Hematopoietic multipotent progenitor cell treated with erythropoietin and hydrocortisone succinate and interleukin-3 and kit ligand, for 15 days (in vitro differentiated cells): ENCODE measurements at places on chromosomes 2 and 18.

GRCh38 chr2:164935118-164936101 lies 19.9 kb downstream of the SLC38A11 start:
- DNase-seq, result no peak

GRCh38 chr2:165313509-165313908 lies 74.3 kb downstream of the SCN2A start:
- no peak for DNase-seq

- DNase-seq, result no peak
Measured at GRCh38 chr18:70377317-70377799, 88.5 kb downstream of the SOCS6 start.

DNA sequence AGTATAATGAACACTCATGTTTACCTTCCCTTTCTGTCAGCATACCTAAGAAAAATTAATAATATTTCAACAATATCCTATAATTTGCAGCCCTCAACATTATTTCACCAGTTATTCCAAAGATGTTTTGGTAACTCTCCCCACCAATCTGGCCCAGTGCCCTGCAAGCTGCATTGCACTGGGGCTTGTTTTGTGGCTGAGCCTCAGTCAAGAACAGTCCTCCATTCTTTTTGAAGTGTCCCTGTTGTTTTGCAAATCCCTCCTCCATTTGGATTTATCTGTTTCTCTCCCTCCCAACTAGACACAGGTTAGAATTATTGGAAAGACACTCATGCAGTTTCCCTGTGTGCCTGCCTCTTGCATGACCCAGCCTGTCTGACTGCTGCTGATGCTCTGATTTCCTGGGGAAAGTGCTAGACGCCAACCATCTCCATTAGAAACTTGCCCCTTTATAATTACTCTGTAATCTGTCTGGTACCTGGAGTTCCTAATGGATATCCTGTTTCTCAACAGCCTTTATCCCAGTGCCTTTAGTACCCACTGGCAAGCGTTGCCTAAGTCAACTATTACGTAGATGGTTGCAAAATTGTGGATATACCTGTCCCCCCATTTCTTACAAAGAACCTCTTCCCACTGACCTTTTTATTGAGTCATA lies 60.2 kb downstream of the EIF5B start:
- DNase-seq, result no peak

DNA sequence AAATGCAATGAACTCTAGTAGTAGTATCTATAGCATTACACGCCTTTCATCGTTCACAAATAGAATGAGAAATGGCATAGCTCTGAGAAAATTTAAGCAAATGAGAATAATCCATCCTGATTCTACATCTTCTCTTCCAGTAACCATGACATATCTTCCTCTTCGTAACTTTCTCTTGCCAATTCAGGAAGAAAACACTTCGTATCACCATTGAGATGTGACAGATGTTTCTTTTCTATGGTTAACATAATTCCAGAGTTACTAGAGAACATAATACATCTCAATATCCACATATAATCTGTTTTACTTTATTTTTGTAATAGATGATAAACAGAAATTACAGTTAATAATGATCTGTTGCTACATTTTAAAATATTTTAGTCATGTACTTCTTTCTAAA lies 1527.4 kb downstream of the LRP1B start:
- DNase-seq, result no peak

DNA sequence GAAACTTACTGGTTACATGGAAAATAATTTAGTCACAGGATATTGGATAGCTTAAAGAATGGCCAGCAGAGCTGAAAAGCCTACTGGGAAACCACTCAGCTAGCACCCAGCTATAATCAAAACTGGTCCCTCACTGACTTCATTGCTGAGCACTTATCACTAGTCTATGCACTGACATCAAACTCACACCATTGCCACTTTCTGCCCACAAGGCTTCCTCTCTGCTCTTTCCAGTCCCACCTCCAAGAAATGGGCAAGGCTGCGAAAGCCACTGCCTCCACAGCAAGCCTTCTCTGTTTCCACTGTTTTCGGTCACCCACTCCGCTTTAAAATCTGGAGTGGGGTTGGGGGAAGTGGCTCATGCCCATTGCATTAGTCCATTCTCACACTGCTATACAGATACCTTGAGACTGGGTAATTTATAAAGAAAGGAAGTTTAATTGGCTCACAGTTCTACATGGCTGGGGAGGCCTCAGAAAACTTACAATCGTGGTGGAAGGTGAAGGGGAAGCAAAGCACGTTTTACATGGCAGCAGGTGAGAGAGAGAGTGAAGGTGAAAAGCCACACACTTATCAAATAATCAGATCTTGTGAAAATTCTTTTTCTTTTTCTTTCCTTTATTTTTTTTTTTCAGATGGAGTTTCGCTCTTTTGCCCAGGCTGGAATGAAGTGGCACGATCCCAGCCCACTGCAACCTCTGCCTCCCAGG lies 77.0 kb upstream of the CERS6 start:
- DNase-seq, result no peak

GRCh38 chr18:70423988-70424387 lies 135.1 kb downstream of the SOCS6 start:
- DNase-seq, result no peak

DNA sequence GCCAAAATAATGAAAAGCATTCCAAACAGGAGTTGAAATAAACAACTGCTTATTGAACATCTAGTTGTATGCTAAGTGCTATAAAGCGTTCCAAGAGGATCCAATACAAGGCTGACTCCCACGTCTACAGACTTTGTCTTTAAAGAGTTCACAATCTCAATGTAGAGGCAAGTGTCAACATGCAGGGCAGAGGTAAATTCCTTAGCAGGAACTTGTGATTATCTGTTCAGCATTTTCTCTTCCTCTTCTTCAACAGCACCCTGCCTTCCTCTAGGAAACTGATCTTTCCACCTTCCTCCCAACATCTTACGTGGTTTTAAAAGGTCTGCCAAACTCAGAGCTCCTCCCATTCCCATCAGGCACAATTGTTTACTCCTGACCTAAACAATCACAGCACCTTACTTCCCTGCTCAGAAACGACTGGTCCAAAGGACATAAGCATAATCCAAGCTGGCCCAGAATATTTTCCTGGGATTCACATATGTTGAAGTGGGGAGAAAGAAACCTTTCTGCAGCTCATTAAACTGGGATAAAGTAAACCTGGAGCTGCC lies 83.9 kb downstream of the ITSN2 start:
- DNase-seq, result no peak

DNA sequence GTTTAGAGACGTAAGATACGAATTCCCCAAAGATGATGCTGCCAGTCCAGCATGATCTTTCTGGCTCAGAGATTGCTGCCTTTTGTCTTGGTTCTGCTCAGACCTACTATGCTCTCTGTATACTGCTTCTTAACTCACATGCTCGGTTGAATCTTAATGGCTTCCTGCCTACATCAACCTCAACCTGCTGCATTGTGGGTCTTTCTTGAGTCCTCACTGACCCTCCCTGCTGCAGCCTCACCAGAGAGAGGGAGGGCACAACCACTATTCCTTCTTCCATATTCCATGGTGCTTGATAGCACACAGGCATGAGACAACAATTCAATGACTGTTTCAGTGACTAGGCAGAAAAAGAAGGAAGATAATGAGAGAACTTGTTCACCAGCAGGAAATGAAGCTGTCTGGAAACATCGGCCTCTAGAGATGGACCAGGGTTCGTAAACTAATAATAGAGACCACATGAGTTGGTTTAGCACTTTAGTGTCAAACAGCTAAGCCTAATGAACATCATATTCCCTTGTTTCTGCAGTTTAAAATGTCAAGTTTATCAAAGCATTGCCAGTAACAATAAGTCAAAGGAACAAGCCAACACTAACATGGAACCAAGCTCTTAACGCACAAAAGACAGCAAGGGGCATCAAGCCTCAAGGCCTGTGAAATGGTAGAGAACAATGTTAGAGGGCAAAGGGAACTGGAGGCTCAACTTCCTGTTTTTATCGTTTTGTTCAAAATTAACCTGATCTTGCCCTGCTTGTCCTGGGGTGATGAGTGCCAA lies 333.9 kb downstream of the PDE11A start:
- no peak for DNase-seq

DNA sequence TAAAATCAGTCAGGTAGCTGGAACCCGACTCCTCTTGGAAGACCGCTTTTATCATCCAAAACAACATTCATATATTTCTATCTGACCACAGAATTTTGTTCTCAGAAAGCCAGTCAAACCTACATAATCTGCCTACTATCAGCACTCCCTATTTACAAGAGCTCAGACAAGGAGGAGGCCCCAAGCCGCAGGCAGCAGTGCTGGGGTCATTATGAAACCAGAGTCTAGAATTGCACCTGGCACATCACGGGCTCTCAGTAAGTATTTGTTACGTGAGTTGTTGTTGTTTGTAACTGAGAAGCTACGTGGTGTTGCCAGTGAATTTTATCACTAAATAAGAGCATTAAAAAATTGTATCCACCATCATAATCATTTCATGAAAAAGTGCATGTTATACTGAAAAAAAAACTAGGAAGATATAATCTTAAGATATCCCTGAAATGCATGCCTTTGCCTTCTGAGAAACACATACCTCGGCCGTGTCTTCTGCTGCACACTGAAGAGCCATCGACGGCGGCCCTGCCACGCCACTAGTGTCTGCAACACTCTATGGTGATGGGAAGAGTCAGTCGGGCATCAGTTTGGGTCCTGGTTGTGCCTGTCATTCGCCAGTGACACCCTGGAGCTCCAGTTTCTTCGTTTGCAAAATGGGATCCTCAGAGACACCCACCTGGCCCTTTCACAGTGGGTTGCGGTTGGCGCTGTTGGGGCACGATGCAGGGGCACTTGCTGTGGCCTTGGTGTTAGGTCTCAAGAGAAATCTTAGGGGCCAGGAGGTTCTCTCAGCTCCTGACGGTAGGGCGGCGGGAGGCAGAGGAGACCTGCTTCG lies 505.9 kb downstream of the EIPR1 start:
- no peak for DNase-seq

DNA sequence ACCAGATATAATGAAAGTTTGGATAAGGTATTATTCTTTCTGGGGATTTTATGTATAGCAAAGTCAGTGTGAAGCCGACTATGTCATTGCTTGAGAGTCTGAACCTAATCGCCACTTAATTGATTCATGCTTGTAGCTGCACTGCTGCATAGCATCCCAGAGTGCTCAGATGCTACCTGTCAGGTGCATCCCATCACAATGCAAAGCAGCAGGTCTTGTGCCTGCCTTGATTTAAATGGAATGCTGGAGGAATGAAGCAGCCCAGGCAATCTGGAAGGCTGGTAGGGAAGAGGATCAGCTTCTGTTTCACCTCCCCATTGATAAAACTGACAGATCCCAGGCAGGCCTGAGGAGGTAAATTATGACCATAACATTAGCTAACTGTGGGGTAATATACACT lies 40.4 kb upstream of the ATIC start:
- DNase-seq, result no peak

DNA sequence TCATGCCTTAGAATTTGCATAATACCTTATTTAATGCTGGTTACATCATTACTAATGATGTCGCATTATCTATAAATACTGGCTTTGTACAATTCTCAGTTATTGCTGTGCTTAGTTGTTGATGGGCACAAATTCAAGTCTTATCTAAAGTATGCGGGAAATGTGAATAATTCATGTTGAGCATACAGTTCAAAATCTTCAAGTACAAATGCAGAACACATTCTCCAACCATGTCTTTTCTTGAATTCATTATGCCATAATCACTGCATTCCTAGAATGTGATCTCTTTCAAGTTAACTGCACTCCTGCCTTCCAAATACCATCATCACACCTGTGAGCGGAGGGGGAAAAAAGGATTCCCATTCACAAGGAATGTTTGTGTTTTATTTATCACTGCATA lies 337.0 kb downstream of the MBD2 start:
- no peak for DNase-seq

- no peak for DNase-seq
Measured at GRCh38 chr2:30759481-30759880, 47.8 kb downstream of the CAPN13 start.

- DNase-seq, result no peak
Measured at GRCh38 chr2:159462201-159462785, 154.1 kb downstream of the BAZ2B start.

- no peak for DNase-seq
Measured at GRCh38 chr2:1701020-1701419, 43.3 kb downstream of the PXDN start.

- DNase-seq, result no peak
Measured at GRCh38 chr18:76364282-76365259, 130.5 kb downstream of the ZNF516 start.

DNA sequence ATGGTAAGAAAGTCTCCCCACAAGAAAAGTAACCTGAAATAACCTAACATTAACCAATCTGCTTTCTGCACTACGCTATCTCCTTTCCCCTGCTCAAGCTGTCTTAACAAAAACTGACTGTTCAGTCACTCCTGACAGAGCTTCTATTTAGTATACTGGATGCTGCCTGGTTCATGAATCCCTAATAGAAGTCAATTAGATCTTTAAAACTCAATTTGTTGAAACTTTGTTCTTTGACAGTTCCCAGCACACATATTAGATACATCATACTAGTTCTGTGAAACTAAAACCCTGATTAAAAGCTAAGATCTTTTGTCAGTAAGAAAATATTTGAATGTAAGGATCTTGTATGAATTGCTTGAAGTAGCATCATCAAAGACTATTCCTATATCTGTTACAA lies 287.4 kb downstream of the RBM43 start:
- no peak for DNase-seq

- no peak for DNase-seq
Measured at GRCh38 chr2:195656161-195656858, 716 bp upstream of the SLC39A10 start.

- DNase-seq, result no peak
Measured at GRCh38 chr2:186772579-186772978, 76.4 kb downstream of the ZSWIM2 start.

DNA sequence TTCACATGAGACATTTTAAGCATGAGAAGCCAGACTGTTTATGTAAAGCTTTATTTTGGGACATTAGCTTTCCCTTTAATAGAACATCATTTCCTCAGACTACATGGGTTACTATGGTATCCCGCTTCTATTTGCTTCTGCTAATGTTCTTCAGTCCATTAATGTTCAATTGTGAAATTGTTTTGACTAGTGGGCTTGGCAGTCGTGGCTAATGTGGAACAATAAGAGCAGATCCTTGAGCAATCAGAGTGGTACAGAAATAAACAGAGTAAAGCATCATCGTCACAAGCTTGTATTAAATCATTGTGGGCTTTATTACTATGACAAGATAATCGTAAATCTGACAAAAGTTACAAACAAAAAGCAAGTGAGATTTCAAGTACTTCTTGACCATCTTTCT lies 60.2 kb downstream of the PDE1A start:
- DNase-seq, result no peak

DNA sequence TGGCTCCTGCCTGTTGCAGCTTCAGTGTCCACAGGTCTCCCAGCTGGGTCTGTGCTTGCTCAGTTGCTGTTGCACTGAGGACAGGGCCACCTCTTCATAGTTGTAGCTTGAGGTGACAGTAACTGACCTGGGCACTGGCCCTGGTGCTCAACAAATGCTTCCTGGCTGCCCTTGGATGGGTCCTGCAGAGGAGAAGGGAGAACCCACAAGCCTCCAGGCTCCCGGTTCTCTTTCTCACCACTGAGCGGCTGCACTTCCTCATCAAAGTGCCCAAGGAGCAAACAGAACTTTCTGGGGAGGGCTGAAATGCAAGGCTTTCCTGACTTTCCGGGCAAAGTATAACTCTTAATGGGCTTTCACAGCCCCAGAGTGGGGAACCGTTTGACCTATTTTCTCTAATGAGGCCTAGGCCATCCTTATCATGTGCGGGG lies 38.7 kb downstream of the LCT start:
- DNase-seq, result no peak

- DNase-seq, result no peak
Measured at GRCh38 chr2:191840921-191841320, 6.0 kb downstream of the CAVIN2 start.

- DNase-seq, result no peak
Measured at GRCh38 chr2:172442072-172442895, 14.9 kb downstream of the ITGA6 start.
